ENCODE measurements at places on chromosomes 7 and 10.

GRCh38 chr10:100148353-100149211 is 37.2 kb downstream of the ERLIN1 start:
- no peak for DNase-seq

- no peak for DNase-seq
These were observed 3.9 kb downstream of the C10orf62 start for GRCh38 chr10:97593421-97593820.

DNA sequence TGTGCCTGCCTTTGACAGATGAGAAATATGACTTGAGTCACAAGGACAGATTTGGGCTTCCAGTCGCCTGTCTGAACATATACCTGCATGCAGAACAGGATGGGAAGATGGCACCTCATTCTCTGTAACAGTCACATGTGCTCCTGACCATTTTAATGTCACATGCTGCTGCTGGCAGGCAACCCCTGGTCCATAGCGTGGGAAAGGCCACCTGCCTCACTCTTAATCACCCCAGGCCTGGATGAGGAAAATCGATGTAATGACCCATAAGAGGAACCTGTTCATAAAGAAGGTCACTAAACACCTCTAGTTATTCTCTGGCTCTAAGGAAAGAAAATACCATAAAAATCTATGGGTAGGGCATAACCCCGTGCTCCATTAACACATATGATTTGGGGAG is 110.2 kb downstream of the GFRA1 start:
- DNase-seq = no peak

- DNase-seq = no peak
These were observed 146.6 kb downstream of the SH2D4B start for GRCh38 chr10:80684259-80684658.

- DNase-seq = no peak
These were observed 511.0 kb downstream of the GFRA1 start for GRCh38 chr10:115762029-115762428.

GRCh38 chr7:6252748-6253147 is 19.7 kb downstream of the CYTH3 start:
- no peak for DNase-seq

GRCh38 chr10:101485681-101486554 is 102.1 kb downstream of the POLL start:
- DNase-seq = no peak

- no peak for DNase-seq
These were observed 69.5 kb upstream of the CUX1 start for GRCh38 chr7:101747879-101748345.

- no peak for DNase-seq
These were observed 14.9 kb upstream of the SLIT1 start for GRCh38 chr10:97200616-97201015.

GRCh38 chr10:88386204-88386788 is 196.8 kb downstream of the RNLS start:
- no peak for DNase-seq

GRCh38 chr7:99943641-99944496 is 14.4 kb upstream of the GJC3 start:
- no peak for DNase-seq

GRCh38 chr7:157579425-157579824 is 242.6 kb downstream of the DNAJB6 start:
- no peak for DNase-seq

DNA sequence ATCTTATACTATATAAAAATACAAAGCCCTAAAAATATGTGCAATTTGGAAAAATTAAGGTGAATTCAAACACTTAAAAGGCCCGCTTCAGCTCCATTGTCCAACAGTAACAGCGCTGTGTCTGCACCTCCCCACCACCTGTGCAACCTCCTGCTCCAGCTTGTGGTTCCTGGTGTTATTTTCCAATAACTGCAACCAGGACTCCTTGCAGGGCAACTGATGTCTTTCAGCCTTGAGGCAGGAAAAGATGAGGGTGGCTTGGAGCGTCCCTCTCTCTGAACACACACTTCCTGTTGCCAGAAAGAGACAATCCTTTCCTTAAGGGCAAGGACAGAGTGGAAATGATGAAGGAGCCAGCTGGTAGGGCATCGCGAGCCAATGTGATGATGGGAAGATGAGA is 336.0 kb downstream of the GLRX3 start:
- DNase-seq = no peak

DNA sequence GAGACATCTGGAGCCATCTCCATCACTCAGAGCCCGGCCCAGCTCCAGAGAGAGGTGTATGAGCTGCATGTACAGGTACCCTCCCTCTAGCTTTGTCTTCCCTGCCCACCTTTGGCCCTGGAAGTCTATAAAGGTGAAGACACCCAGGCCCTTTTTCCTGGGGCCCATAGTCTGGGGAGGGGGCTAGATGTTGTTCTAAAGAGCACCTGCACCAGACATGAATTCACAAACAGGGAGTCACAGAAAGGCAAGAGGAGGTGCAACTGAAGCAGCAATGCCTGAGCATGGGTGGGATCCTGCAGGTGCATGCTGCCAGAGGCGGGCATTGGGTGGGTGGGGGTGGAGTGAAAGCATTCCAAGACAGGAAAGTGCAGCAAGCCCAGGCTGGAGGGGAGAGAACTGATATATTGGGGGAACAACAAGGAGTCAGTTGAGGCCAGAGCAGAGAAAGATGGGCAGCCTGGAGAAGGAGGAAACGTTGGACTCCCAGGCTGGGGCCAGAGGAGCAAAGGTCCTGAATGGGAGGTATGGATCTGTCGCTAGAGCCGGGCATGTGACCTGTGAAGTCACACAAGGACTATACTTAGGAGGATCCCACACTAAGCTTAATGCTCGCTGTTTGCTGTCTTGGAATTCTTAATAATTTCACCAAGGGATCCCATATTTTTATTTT is 11.7 kb downstream of the CDHR1 start:
- DNase-seq = no peak

DNA sequence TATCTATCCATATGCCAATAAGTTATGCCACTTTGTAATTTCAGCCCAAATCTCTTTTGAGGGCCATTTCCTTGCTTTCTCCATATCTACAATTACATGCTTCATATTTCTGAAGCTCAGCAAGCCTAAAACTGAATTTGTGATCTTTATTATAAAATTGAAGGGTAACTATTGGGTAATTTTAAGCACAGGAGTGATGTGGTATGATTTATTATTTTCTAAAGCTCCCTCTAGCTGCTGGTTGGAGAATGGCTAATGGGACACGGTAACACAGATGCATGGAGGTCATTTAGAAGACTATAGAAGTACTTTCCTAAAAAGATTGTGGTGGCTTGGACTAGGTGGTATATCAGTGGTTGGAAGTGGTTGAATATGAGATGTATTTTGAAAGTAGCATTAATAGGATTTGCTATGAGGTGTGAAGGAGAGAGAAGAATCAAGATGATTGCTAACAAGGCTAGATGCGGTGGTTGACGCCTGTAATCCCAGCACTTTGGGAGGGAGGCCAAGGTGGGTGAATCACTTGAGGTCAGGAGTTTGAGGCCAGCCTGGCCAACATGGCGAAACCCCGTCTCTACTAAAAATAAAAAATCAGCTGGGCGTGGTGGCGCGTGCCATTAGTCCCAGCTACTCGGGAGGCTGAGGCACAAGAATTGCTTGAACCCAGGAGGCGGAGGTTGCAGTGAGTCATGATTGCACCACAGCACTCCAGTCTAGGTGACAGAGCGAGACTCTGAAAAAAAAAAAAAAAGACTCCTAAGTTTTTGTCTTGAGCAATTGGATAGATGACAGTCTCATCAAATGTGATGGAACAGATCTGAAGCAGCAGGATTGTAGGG is 13.9 kb downstream of the KLHDC10 start:
- no peak for DNase-seq

- DNase-seq = no peak
These were observed 87.9 kb downstream of the ODAD2 start for GRCh38 chr10:27911011-27911410.

- no peak for DNase-seq
These were observed 74.0 kb downstream of the WNT2 start for GRCh38 chr7:117248829-117249228.

DNA sequence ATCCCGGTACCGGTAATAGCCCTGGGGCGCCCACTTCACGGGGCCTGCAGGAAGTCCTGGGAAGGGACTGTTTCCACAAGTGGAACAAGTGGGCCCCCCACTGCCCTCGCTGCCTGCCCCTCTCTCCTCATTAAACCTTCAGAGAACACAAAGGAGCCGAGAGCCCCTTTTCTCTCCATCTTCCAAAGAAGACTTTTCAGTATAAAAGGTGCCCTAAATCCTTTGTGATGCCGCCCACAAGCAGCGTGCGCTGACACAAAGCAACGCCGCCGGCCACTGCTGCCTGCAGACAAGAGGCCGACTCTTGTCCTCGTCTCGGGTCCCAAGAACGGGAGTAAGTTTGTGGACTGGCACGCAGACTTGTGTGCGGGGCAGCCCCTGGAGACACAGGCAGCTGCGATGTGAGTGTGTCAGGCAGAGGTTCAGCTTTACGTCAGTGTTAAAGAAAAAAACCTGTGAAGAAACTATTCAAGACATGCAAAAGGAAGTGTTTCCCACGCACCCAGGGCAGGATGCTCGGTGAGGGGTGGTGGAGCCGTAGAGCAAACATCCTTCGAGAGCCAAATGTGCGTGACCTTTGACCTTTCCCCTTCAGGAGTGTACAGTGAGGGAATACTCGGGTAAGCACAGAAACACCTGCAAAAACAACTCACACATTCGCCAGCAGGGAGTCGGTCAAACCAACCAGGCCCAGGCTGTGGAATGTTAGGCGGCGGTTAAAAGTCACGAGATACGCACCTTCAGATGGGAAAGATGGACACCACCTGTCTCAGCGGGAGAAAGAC is 118.2 kb downstream of the VIPR2 start:
- DNase-seq = no peak

- DNase-seq = no peak
These were observed 255.3 kb downstream of the DNAJB9 start for GRCh38 chr7:108824840-108825580.

DNA sequence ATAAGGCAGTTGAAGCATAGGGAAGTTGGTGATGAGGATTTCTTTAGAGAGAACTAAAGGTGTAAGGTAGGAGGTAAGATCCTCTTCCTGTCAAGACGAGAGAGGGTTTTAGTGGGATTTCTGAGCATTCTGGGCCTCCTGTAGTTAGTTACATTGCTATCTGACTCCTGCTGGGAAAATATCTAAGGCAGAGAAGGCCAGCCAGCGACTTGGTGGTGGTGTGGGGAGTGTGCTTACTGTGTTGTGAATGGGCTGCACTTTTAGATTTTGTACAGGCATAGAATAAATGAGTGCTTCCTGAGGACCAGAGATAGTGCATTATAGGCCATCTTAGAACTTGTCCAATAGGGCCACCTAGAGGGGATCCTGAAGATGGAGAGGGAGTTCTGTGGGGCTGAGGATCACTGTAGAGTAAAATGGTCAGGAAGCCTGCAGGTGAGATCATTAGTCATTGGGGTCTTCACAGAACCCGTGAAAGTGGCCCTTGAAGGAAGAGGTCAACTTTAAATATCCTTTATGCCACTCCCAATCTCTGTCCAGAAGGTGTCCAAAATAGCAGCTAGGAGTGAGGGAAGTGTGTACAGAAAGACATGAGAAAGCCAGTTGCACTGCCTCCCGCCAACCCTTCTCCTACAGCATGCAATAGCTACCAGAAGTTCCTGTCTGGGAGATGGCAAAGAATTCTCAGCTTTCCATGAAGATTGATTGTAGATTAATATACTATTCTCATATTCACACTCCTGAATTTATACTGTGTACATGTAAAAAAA is 266.6 kb downstream of the POLR1F start:
- no peak for DNase-seq

DNA sequence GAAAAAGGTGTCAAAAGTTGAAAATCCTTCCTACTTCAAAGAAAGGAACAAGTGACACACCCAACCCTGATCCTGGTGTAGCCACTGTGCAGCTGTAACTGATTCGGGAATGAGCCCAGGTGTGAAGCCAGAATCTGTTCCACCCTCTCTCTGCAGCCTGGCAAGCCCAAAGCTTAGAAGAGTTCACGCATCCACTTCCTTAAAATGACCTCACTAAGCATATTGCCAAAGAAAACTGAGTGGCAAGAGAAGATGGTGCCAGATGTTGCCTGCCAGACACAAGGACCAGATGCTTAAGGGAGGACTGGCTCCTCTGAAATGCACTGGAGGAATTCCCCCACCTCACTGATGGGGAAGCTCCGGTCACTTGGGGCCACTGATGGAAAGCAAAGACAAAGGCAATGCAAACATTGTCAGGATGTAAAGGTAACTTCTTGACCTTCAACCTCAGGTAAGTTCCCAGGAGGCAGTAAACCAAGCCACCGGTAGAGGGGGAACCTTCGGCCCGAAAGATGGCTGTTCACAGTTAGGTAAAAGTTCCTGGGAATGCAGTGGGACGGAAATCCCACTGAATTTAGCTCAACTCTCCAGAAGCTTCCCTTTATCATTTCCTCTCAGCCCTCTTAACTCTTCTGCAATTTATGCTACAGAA is 554.9 kb downstream of the KCNMA1 start:
- no peak for DNase-seq

- DNase-seq = no peak
These were observed 36.7 kb upstream of the PRKAR1B start for GRCh38 chr7:763762-764161.

- no peak for DNase-seq
These were observed 18.5 kb upstream of the TNS3 start for GRCh38 chr7:47600199-47601118.

DNA sequence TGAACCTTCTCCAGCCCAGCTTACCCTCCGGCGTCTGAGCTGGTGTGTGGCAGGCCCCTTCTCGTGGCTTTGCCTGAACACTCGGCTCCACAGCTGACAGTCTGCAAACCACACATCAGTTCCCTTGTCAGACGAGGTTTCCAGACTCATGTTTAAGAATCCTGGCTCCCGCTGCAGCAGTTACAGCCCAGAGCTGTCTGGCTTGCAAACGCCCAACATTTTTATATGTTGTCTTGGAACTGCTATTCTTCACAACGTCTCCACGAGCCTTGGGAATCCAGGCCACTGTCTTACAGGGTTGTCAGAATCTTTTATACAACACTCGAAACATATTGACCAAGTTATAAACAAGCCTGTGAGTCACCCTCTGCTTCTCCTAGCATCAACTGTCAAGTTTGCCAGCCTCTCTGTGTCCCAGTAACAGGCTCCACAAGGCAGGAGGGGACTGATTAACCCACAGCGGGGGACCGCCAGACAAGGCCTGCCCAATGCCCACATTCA is 68.1 kb downstream of the TNS3 start:
- no peak for DNase-seq

DNA sequence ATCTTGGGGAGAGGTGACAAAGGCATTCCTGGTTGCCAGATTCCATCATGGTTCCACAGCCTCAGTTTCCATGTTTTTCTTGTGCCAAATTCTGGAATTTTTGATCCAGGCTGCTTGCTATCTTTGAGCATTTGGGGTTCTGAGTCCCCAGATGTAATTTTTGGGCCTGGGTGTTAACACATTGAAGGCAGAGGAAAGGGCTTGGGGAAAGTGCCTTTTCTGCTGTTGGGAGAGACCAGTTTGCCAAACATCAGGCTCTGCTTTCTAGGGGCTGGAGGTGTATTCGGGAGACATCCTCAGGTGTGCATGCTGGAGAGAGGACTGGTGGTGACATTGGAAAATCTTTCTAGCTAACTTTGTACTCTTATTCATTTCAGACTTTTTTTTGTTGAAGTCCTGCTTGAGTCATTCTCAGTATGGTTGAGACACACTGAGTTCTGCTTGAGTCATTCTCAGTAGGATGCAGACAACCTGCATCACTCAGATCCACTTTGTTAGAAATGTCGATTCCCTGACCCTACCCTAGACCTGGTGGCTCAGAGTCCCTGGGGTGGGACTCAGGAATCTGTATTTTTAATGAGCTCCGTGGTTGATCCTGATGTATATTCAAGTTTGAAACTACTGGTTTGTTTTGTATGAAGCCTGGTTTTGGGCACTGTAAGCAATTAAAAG is 101.0 kb downstream of the LRMDA start:
- DNase-seq = no peak
